ENCODE measurements at places on chromosomes 6 and 20. TPM values are rescaled to one million over a fixed set of nuclear protein-coding genes. Genes with fewer than 3 reads are reported as not detected.
A peak's percentile ranks its signal among the peaks of the same experiment; 100 is the strongest.

HDGFL1 gene
- total RNA-seq: 72.5 TPM

TTBK1 gene
- 2.2 TPM for total RNA-seq

ZFP57 gene
- 1.4 TPM for total RNA-seq

TNFRSF6B gene
- total RNA-seq: 30.5 TPM

HLA-DQA2 gene
- not detected for total RNA-seq

ZDHHC14 gene
- total RNA-seq: 74.9 TPM

MYCT1 gene
- 3.4 TPM for total RNA-seq

MYBL2 gene
- total RNA-seq: 27.7 TPM

DNA sequence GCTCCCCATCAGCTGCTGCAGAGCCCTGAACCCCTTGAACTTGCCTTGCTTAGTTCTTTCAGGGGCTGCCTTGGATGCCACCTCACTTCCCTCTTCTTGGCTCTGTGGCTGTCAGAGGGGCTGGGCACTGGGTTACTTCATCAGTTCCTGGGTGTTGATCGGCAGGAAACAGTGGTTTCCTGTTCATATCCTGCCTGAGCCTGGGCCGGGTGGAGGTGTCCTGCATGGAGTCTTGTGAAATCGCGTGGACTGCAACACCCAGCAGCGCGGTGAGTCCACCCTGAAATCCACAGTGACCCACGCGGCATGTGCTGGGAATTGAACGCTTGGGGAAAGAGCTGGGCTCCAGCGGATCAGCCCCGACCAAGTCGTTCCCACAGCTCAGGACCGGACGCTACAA, 97.5 kb downstream of the CDH26 start:
- H3K27me3 ChIP-seq: no peaks in the 10 kb centered on the region
- H3K27ac ChIP-seq: no peak overlapping the region
- no peaks in the 10 kb centered on the region for H3K4me1 ChIP-seq
- H3K36me3 ChIP-seq: no peaks in the 10 kb centered on the region

DNA sequence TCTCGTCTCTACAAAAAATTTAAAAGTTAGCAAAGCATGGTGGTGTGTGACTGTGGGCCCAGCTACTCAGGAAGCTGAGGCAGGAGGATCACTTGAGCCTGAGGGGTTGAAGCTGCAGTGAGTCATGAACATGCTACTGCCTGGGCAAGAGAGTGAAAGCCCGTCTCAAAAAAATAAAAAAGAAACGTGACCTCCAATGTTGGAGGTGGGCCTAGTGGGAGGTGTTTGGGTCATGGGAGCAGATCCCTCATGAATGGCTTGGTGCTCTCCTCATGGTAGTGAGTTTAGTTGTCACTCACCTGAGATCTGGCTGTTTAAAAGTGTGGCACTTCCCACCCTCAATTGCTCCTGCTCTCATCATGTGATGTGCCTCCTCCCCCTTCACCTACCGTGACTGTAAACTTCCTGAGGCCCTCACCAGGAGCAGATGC, 24.3 kb downstream of the RBL1 start:
- no peaks in the 10 kb centered on the region for H3K4me1 ChIP-seq
- no peak overlapping the region for H3K27ac ChIP-seq
- H3K27me3 ChIP-seq: no peaks in the 10 kb centered on the region
- no peaks in the 10 kb centered on the region for H3K36me3 ChIP-seq
- no peak overlapping the region for H3K4me3 ChIP-seq

- no peak overlapping the region for H3K4me3 ChIP-seq
- H3K4me1 ChIP-seq: no peaks in the 10 kb centered on the region
- no peaks in the 10 kb centered on the region for H3K27me3 ChIP-seq
- H3K27ac ChIP-seq: no peak overlapping the region
- DNase-seq: no peak
- H3K36me3 ChIP-seq: no peaks in the 10 kb centered on the region
These were observed 302.9 kb downstream of the CDKAL1 start for GRCh38 chr6:20837189-20837588.

GRCh38 chr20:43829951-43830690, 84.5 kb upstream of the TOX2 start:
- no peaks in the 10 kb centered on the region for H3K4me1 ChIP-seq
- no peaks in the 10 kb centered on the region for H3K27me3 ChIP-seq
- no peak overlapping the region for H3K27ac ChIP-seq
- DNase-seq: no peak

DNA sequence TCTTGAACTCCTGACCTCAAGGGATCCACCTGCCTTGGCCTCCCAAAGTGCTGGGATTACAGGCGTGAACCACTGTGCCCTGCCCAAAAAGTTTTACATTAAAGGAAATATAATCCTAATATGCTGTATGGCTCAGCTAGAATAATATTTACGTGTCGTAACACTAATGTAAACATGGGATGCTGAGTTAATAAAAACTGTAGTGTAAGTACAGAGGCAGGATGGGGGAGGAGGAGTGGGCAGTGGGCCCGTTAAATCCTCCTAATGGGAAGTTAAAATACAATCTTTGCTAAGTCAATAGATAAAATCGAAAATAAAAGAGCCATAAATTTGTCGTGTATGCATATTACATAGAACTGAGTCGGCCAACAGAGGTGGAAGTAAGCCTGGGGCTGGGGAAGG, 12.1 kb upstream of the IP6K3 start:
- DNase-seq: no peak
- peaks cover 16% of the 10 kb centered on the region for H3K4me1 ChIP-seq
- H3K4me3 ChIP-seq: no peak overlapping the region
- H3K27ac ChIP-seq: no peak overlapping the region
- H3K27me3 ChIP-seq: no peaks in the 10 kb centered on the region

DNA sequence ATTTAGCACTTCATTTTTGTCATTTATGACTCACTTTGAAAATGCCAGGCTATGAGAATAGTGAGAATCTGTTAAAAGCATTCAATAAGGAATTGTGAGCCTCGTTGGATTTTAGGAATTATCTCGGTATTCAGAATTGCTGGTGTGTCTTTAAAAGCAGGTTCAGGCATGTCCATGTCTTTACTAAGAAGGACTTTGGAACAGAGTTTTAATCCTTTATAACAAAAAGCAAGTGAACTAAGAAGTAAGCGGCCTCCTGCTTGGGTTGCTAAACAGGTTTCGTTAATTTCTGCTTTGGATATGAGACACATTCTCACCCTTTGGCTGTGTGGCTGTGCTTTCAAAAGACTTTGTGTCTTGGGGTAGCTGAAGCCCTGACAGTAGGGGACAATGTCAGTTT, 74.9 kb downstream of the IGF2R start:
- no peak overlapping the region for H3K27ac ChIP-seq
- no peaks in the 10 kb centered on the region for H3K4me1 ChIP-seq
- H3K27me3 ChIP-seq: no peaks in the 10 kb centered on the region
- H3K4me3 ChIP-seq: no peak overlapping the region
- no peaks in the 10 kb centered on the region for H3K36me3 ChIP-seq
- no peak for DNase-seq

- H3K4me3 ChIP-seq: no peak overlapping the region
- peaks cover 6% of the 10 kb centered on the region for H3K4me1 ChIP-seq
- no peaks in the 10 kb centered on the region for H3K36me3 ChIP-seq
- peak; percentile 94 for DNase-seq
These were observed 20.8 kb downstream of the C20orf203 start for GRCh38 chr20:32652739-32653526.

DNA sequence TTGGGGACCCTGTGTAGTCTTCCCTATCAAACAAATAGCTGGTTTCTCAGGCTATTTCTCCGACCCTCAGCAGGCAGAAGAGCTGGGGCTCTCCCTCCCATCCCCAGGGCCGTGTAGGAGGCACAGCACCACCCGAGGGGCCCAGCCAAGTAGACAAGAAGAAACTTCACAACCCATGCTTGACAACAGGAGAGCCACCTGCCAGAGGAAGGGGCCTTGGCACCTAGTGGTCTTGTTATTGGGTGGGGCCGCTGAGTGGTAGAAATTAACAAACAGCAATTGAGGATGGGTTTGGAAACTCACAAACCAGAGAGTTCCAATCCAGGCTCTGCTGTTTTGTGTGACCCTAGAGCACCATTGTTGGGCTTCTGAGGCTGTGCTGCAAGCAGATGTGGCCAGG, 108.5 kb upstream of the CHD6 start:
- no peaks in the 10 kb centered on the region for H3K36me3 ChIP-seq
- no peak for DNase-seq
- H3K27ac ChIP-seq: no peak overlapping the region
- no peaks in the 10 kb centered on the region for H3K4me1 ChIP-seq
- no peaks in the 10 kb centered on the region for H3K27me3 ChIP-seq

DNA sequence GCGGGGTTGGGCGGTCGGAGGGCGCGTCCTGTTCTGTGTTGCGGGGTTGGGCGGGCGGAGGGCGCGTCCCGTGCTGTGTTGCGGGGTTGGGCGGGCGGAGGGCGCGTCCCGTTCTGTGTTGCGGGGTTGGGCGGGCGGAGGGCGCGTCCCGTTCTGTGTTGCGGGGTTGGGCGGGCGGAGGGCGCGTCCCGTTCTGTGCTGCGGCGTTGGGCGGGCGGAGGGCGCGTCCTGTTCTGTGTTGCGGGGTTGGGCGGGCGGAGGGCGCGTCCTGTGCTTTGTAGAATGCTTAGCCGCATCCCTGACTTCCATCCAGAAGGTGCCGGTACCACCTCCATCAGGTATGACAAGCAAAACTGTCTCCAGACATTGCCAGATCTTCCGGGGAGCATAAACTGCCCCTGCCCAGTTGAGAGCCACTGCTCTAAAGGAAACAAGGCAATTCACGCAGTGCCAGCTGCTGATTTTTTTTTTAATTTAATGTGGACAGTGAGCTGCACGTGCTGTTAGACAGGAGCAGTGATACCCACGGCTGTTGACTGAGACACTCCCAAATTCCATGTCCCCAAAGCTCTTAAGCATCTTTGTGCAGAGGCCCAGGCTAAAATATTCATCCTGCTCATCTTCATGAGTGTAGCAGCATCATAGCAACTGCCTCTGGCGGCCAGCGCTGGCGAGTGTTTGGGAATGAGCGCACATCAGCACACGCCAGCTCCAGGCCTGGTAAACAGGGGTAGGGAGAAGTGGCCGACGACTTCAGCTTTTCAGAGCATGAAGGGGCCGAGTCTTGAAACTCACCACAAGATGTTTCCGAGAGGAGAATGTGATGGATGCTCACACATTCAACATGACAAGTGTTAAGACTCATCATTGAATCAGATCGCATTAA, 284.4 kb upstream of the CDH4 start:
- no peaks in the 10 kb centered on the region for H3K4me1 ChIP-seq
- no peaks in the 10 kb centered on the region for H3K36me3 ChIP-seq
- H3K27ac ChIP-seq: no peak overlapping the region

GRCh38 chr6:164347455-164347854, 932.9 kb downstream of the QKI start:
- no peak overlapping the region for H3K27ac ChIP-seq
- H3K4me3 ChIP-seq: no peak overlapping the region
- DNase-seq: no peak
- no peaks in the 10 kb centered on the region for H3K27me3 ChIP-seq

GRCh38 chr20:41645372-41645771, 27.2 kb upstream of the CHD6 start:
- no peak for DNase-seq
- H3K27ac ChIP-seq: no peak overlapping the region
- H3K4me1 ChIP-seq: no peaks in the 10 kb centered on the region
- no peaks in the 10 kb centered on the region for H3K36me3 ChIP-seq

DNA sequence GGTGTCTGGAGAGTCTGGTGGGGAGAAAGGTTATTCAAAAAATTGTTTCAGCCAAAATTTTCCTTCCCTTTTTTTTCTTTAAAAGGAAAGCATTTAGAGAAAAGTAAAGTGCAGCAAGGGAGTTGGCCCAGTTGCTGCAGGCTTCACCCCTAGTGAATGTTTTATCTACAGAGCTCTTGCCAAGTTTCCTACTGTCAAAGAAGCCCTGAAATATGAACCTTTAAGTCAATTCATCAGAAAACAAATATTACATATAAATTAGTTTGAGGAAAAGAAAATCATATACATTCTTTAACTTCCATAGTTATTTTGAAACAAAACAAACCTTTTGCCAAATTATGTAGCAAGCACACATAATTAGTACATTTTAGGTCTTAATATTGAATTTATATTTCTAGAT, 25.0 kb upstream of the HMGCLL1 start:
- no peaks in the 10 kb centered on the region for H3K36me3 ChIP-seq
- DNase-seq: no peak
- H3K4me1 ChIP-seq: no peaks in the 10 kb centered on the region
- no peak overlapping the region for H3K27ac ChIP-seq
- no peaks in the 10 kb centered on the region for H3K27me3 ChIP-seq

DNA sequence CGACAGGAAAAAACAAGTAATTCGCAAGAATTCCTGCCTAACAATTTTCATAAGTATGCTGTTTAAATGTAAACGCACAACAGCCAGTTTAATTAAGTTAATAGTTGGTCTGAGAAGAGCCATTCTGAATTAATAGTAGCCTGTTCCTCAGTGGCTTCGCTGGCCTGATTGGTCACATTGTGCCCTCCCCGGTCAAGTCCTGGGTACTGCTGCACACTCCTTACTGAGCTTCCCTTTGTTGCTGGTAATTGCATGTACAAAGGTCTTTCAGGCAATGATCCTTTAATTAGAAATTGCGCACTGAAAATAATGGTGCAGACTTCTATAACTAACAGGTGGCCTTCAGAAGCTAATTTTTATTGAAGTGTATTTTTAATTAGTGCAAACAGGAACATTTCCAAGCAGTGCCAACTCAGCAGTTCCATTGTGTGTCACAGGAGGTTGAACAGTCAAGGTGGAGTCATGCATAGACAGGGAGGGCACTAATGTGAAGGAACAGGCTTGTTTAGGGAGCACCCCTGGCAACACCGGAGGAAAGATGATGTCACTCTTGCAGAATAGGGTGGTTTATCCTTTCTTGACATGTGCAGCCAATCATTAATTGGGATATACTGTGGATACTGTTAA, 92.6 kb upstream of the SLC22A23 start:
- H3K4me1 ChIP-seq: no peaks in the 10 kb centered on the region
- no peaks in the 10 kb centered on the region for H3K27me3 ChIP-seq
- no peak overlapping the region for H3K27ac ChIP-seq
- H3K36me3 ChIP-seq: no peaks in the 10 kb centered on the region
- no peak for DNase-seq
- H3K4me3 ChIP-seq: no peak overlapping the region

- peaks cover 38% of the 10 kb centered on the region for H3K4me1 ChIP-seq
- H3K4me3 ChIP-seq: no peak overlapping the region
- DNase-seq: peak; percentile 26
- no peaks in the 10 kb centered on the region for H3K27me3 ChIP-seq
These were observed 100.5 kb upstream of the SASH1 start for GRCh38 chr6:148242180-148242579.

DNA sequence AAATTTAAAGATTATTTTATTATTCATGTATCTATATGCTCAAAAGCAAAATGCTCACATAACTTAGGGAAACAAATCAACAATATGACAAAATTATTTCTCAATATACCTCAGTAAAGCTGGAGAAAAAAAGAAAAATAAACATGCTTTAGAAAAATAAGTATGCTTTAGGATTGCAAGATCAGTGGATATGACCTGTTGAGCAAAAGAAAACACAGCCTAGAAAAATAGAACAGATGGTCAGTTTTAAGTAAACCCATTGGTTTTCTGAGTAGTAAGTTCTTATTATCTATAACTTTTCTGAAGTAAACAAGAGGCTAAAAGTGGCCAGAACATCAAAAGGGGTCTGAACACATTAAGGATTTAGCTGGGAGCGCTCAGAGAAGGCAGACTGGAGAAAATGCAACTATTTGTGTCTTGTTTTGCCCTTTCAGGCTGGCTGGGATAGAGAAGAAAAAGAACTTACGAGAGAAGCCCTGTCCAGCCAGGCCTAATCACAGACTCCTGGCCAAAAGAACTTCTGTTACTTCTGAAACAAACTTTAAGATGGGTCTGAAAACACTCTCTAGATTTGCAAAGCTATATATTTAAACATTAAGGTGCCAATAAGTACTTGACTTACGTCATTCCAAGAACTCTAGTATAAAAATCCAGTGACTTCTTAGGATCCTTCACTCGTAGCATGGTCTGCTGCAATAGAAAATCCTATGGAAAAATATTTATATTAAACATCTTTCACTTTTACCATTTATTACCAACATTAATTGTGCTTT, 16.5 kb downstream of the GLO1 start:
- no peak overlapping the region for H3K27ac ChIP-seq
- no peak overlapping the region for H3K4me3 ChIP-seq
- no peak for DNase-seq
- no peaks in the 10 kb centered on the region for H3K36me3 ChIP-seq
- no peaks in the 10 kb centered on the region for H3K27me3 ChIP-seq

Measured in testis (tissue), 5 donors.